Smooth muscle cell of bladder (primary cell): ENCODE measurements at places on chromosomes 12 and 14. TPM values are rescaled to one million over a fixed set of nuclear protein-coding genes. Genes with fewer than 3 reads are reported as not detected.

The TRHDE gene
- 3.5 and 18.3 TPM in 2 replicates for total RNA-seq

The CERS5 gene
- total RNA-seq, result 30.6 and 40.0 TPM in 2 replicates

The SLC6A12 gene
- under 0.01 TPM in 1 of 2 replicates, not detected in the other for total RNA-seq

The TCHP gene
- 8.4 and 8.8 TPM in 2 replicates for total RNA-seq

The SPRING1 gene
- 12.1 and 17.5 TPM in 2 replicates for total RNA-seq

The RNU4-1 gene
- total RNA-seq, result under 0.01 TPM in 1 of 2 replicates, not detected in the other
